ENCODE measurements at places on chromosomes 12 and 14. TPM values are rescaled to one million over a fixed set of nuclear protein-coding genes. Genes with fewer than 3 reads are reported as not detected.

The GAS2L3 gene
- 5.6 TPM for total RNA-seq

The DCN gene
- 1,360 TPM for total RNA-seq

The OAS2 gene
- total RNA-seq: 2.5 TPM

The FSCB gene
- total RNA-seq: not detected

- no peaks in the 10 kb centered on the region for H3K4me1 ChIP-seq
- H3K27me3 ChIP-seq: no peaks in the 10 kb centered on the region
- no peak overlapping the region for H3K27ac ChIP-seq
Measured at GRCh38 chr12:13905794-13906193, 75.6 kb downstream of the GRIN2B start.
